ENCODE measurements at places on chromosomes 13 and 19. TPM values are rescaled to one million over a fixed set of nuclear protein-coding genes. Genes with fewer than 3 reads are reported as not detected.

Gene ATXN8OS
- total RNA-seq: not detected

Gene CYP4F2
- not detected for total RNA-seq

Gene CAPN12
- 0.13 TPM for total RNA-seq

Gene APLP1
- 1.8 TPM for total RNA-seq

Gene CTXN1
- total RNA-seq: 2.9 TPM

Gene KLK11
- total RNA-seq: not detected

Gene CEACAM4
- total RNA-seq: not detected

Gene PEG3
- 0.89 TPM for total RNA-seq

Gene MAMSTR
- total RNA-seq: under 0.01 TPM

Gene SIGLEC11
- total RNA-seq: not detected

Gene BST2
- 4.0 TPM for total RNA-seq

Gene PRSS57
- total RNA-seq: not detected

Gene ERICH4
- not detected for total RNA-seq

Gene TJP3
- under 0.01 TPM for total RNA-seq

Gene CBY2
- total RNA-seq: not detected

Gene KPTN
- total RNA-seq: 4.0 TPM

Gene GYS1
- total RNA-seq: 16.0 TPM

Gene CATSPERD
- total RNA-seq: not detected

Gene ASPDH
- not detected for total RNA-seq

Data from dermis microvascular lymphatic vessel endothelial cell (primary cell).